ENCODE measurements at places on chromosomes 3 and 15.

GRCh38 chr3:141353652-141354495, 14.4 kb upstream of the ZBTB38 start:
- no peak for DNase-seq

GRCh38 chr3:175267561-175267960, 408.4 kb downstream of the NAALADL2 start:
- DNase-seq, result no peak

DNA sequence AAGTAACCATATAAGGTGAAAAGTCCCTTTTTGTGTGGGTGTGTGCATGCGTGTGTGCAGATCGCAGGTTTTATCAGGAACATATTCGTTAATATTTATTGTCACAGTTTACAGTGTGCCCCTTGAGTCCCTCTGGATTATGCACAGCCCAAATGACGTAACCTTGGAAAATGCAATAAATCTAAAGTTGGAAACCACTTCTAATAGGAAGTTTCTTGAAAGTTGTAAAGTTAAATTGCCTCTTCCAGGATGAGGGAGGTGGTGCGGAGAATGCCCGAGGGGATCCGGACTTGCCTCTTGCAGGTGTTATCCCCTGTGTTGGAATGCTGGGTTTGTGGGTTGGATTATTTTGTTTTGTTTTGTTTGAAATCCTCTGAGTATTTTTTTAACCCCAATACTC, 143.3 kb downstream of the CMSS1 start:
- DNase-seq, result no peak

DNA sequence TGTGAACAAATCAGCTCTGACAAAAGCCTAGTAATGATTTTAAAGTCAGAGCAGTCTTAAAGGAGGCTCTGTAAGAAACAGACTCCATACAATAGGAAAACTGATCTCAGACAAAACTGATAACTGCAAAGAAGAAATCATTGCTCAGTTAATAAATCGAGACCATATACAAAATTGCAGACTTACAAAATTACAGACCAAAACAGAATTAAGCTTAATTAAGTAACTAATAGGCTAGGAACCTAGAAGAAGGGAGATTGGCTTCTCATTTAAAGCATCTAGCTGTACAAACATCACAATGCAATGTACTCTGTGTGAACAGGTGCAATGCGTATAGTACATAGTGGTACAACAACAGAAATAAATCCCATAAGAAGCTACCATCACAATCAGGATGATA, 46.3 kb downstream of the ZBTB20 start:
- DNase-seq, result no peak

- no peak for DNase-seq
Observed at GRCh38 chr3:13266005-13266404, 154.1 kb downstream of the NUP210 start.

- no peak for DNase-seq
Observed at GRCh38 chr15:68583936-68584755, 5.4 kb downstream of the CORO2B start.

DNA sequence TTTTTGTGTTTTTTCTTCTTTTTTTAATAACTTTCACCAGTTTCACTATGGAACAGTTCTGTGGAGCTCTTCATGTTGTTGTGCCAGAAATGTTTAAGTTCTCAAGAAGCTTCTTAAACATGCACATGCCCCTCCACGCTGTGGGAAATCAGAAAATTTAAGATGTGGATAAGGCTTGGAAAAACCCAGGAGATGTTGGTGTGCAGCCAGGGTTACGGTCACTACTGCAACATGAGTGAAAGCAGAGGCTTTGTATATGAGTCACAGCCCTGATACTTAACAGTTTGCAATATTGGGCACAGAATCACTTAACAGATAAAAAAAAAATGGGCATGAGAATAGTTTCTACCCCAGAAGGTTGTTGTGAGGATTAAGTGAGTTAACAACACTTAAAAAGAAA, 399.9 kb downstream of the LRTM1 start:
- no peak for DNase-seq

DNA sequence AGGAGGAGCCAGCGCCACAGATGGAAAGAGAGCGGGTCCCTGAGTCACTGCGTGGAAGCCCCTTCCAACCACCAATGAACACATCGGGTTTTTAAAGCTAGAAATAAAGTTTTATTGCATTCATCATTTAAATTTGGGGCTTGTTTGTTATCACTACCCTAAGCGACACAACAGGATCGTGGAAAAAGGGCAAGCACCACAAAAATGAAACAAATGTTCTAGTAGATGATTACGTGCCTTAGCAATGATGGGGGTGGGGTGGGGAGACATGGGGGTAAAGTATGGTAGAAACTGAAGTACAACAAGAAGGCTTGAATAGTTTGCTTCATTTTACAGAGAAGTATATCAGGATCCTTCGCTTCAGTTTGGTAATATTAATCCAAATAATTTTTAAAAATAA, 221.6 kb upstream of the ATP10A start:
- DNase-seq, result no peak

- DNase-seq, result no peak
Observed at GRCh38 chr3:37107846-37108245, 66.5 kb downstream of the LRRFIP2 start.

- no peak for DNase-seq
Observed at GRCh38 chr3:180615954-180616353, 14.0 kb downstream of the TTC14 start.

GRCh38 chr3:132596816-132597433, at the start of gene ACKR4:
ACKR4 (plus strand) TSS chr3:132597270; CDS start chr3:132600398, 3,128 bp downstream.
- DNase-seq, result no peak

DNA sequence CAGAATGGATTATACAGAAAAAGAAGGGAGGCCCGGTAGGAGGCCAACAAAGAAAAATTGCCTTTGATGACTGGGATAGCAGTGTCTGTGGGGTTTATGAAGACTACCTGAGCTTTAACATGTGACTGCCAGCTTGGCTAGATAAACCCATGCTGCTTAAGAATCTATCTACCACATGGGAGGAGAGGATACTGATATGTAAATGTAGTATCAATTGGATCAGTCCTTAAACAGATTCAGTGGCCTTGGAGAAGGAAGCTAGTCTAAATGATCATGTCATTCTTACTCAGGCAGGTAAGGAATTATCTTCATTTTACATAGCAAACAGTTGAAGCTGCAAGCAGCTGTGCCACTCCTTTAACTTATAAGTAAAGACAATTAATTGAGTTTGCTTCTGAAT, 50.0 kb upstream of the SYNPR start:
- DNase-seq, result no peak

- DNase-seq, result no peak
Observed at GRCh38 chr15:71334873-71335272, 219.6 kb downstream of the THSD4 start.

- DNase-seq, result no peak
Observed at GRCh38 chr3:59185591-59186369, 136.0 kb upstream of the CFAP20DC start.

DNA sequence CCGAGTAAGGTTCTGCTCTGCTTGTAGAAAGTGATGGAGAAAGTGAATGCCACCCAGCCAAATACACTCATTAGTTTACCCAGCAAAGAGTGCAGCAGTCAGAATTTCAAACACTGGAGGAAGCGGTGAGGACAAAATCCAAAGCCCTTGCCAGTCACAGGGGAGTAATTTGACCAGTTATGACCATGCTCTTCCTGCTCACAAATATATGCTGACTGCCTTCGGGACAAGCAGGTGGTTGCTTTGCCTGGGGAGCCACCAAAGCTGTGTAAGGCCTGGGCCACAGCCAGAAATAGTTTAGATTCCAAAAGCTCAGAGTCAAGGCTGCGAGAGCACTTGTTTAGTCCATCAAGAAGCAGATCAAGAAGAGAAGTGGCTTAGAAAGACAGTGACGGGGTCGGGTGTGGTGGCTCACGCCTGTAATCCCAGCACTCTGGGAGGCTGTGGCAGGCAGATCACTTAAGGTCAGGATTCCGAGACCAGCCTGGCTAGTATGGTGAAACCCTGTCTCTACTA, 51.0 kb upstream of the ATP13A3 start:
- no peak for DNase-seq

GRCh38 chr3:47849699-47850563, 47.0 kb downstream of the DHX30 start:
- DNase-seq, result no peak

GRCh38 chr3:114597012-114597411, 303.2 kb downstream of the TIGIT start:
- DNase-seq, result no peak

DNA sequence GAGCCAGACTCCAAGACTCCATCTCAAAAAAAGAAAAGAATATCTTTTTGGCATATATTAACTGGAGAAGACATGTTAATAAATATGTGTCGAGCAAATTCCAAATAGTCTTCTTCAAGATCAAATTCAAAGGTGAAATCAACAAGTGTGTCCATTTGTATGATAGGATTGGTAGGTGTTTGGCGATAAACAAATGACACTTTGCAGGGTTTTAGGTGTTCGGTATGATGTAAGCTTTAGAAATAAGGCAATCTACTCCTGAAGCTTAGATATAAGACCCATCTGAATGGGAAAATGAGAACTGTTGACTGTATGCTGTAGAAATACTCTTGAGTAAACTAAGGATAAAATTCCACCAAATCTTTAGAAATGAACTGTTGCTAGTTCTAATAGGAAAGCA, 75.8 kb upstream of the FNDC3B start:
- DNase-seq, result no peak

DNA sequence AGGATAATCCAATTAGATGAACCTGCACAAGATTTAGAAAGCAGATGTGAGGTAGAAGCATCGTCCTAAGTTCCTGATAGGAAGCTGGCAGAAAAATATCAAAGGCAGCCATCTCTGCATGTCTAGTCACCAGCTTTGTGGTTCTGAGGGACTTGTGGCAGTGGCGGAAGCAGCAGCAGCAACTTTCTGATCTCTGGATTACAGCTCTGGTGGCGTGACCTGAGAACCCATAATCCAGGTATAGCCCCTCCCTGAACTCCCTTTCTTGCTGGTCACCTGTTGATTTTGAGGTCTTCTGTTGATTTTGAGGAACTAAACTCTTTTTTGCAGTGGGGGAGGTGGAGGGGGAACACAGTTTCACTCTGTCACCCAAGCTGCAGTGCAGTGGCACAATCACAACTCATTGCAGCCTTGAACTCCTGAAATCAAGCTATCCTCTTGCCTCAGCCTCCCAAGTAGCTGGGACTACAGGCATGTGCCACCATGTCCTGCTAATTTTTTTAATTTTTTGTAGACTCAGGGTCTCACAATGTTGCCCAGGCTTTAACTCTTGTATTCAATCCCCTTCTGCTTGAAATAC, 7.9 kb downstream of the FSIP1 start:
- peak; percentile 31 for DNase-seq

- DNase-seq, result no peak
Observed at GRCh38 chr3:48369693-48370332, 2.2 kb upstream of the FBXW12 start.

DNA sequence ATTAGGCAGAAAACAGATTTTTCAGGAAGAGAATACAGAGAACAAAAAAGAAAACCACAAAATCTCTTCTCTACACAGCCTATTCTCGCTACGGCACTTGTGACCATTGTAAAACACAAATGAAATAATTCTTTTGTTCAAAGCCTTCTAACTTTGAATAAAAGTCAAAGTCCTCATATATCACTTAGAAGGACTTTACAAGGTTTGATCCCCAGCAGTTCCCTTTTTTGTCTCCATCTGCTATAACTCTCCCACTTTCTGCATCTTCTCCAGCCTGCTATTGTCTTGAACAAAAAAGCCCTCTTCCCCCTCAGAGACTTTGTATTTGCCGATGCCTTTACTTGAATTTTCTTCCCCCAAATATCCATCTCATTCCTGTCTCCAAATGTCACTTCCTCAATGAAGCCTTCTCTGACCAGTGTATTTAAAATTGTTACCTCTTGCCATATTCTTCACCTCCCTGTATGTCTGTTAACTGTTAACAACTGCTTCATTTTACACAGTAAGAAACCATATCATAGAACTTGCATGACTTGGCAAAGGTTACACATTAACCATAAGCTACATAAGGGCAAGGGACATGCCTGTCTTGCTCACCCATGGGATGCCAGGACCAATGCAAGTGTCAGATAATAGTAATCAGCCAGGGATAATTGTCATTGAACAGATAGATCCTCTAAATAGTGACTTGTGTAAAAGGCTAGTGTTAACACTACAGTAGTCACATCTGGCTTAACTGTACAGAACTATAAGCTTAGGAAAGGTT, 122.4 kb downstream of the CBLB start:
- DNase-seq, result no peak
